ENCODE measurements at places on chromosomes 11 and 22.

- no peak for DNase-seq
Observed at GRCh38 chr11:88590361-88590760, 252.8 kb upstream of the CTSC start.

- no peak for DNase-seq
Observed at GRCh38 chr11:31649129-31649966, 139.8 kb downstream of the ELP4 start.

DNA sequence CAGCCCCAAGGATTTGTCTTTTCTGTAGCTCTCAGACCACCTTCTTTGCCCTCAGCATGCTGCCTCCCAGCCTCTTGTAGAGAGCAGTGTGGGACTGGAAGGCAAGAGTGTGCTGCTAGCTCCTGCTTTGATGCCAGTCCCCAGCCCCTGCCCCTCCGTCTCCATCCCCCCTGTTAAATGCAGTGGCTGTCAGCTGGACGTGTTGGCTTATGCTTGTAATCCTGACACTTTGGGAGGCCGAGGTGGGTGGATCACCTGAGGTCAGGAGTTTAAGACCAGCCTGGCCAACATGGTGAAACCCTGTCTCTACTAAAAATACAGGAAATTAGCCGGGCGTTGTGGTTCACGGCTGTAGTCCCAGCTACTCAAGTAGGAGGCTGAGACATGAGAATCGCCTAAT, 15.5 kb downstream of the SNRPD3 start:
- DNase-seq, result no peak

- no peak for DNase-seq
Observed at GRCh38 chr11:76706667-76707066, 36.1 kb upstream of the LRRC32 start.

DNA sequence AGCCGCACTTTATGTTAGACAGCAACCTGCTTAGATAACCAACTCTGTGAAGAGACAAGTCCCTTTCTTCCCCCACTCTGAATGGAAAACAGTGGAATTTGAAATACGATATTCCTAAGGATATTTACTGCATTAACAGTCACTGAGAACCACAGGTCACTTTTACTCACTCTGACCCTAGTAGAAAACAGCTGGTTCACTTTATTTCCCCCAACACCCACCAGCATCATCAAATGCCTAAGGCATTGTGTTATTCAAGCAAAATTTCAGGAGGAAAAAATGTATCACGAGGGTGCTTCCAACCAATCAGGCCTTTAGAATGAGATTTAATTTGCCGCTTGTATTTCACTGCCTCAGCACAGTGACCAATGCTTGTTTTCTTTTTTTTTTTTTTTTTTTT, 1134.1 kb upstream of the CCDC90B start:
- no peak for DNase-seq

All from KG1 (cell line).